ENCODE measurements at places on chromosomes 5 and 9.

- DNase-seq: no peak
Observed at GRCh38 chr5:42228279-42228678, 195.0 kb upstream of the GHR start.

- DNase-seq: no peak
Observed at GRCh38 chr5:342501-343460, 21.3 kb downstream of the AHRR start.

DNA sequence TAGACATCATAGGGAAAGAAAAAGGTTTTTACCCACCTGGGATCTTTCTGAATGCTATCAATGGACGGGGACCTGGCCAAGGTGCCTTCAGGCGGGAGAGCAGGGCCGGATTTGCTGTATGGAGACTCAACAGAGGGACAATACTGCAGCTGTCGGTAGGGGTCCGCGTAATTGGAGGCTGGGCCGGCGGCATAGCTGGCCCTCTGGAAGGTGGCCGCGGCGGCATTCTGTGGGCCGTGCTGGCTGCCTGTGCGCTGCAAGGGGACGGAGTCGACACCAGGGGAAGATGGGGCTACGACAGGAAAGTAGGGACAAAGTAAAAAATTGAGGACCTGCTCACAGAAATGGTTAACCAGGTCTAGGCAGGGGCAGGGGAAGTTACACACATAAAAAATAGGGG lies 557.9 kb downstream of the CTNND2 start:
- no peak for DNase-seq

GRCh38 chr5:176938472-176938871 lies 39.3 kb upstream of the HK3 start:
- no peak for DNase-seq

DNA sequence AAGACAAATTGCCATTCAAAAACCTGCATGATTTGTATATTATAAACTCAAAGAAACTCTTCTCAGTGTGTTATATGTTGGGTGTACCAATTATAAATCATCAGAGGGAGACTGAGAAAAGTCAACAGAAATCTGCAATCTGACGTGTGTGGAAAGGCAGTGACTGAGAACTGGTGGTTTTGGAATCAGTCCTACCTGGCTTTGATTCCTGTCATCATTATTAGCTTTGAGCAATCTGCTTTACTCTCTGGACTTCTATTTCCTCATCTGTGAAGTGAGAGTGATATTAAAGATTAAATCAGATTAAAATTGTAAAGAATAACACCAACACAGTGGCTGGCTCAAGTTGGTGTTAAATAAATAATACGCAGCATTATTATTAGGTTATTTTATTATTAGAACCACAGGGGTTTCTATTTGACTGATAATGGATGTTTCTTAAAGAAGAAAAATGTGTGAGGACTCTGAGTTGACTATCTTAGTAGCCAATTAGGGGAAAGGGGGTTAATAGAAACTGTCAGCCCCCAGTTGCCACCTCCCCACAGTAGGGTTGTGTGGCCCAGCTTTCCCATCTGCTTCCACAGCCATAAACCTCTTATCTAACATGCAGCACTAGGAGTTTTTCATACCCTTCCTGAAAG lies 59.6 kb downstream of the SNCAIP start:
- no peak for DNase-seq

GRCh38 chr5:66880401-66880800 lies 284.2 kb downstream of the MAST4 start:
- no peak for DNase-seq

- no peak for DNase-seq
Observed at GRCh38 chr5:4541334-4541733, 598.8 kb upstream of the ADAMTS16 start.

DNA sequence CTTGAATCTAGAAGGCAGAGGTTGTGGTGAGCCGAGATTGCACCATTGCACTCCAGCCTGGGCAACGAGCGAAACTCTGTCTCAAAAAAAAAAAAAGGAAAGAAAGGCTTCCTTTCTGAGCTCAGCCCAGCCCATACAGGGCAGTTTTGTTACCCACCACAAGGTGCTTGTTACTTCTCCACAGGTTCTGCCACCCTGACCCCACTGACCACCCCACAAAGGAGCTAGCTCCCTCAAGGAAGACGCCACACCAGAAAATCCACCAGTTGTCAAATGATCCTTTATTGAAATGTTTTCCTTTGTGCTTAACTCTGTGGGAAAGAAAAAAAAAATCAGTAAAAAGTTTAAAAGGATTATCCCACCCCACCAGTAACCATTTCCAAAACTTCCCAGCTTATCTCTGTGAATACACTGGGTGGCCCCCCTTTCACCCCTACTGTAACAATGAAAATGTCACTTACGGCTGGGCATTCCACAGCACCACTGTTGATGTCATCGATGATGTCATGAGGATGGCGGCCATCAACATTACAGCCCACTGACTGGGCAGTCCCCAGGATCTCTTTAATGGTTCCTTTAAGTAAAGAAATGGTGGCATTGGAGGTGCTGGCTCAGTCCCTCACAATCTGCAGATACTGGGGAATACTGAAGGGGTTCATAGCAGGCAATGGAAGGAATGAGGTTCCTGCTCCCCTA lies 3.6 kb downstream of the RPL12 start:
- DNase-seq: no peak
